ENCODE measurements at places on chromosomes 16 and 17.

DNA sequence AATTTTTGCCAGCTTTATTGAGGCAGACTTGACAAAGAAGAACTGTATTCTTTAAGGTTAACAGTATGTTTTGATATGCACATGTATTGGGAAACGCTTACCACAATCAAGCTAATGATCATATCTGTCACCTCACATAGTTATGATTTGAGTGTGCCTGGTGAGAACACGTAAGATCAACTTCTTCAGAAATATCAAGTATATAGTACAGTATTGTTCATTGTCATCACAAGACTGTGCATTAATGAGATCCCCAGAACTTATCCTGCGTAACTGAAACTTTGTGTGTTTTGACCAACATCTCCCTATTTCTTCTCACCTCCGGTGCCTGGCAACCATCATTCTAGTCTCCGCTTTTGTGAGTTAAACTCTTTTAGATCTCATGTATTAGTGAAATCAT, 756.4 kb upstream of the EEF2KMT start:
- DNase-seq: no peak

DNA sequence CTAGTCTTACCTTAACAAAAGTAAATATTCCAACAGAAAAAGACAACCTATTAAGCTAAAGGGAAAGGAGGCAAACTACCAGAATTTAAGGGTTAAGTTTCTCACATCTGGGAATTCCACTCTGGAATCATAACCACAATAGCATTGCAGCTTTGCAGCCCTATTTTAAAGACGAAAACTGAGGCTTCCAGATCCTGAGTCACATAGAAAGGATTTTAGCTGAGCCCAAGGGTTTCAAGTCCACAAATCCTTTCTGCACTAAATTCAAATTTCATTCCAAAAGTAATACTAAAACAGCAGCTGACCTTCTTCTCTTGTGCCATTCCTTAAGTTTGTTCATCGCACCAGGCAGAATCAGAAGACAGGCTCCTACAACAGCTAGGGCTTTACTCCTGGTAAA, 17.8 kb downstream of the XYLT1 start:
- no peak for DNase-seq

DNA sequence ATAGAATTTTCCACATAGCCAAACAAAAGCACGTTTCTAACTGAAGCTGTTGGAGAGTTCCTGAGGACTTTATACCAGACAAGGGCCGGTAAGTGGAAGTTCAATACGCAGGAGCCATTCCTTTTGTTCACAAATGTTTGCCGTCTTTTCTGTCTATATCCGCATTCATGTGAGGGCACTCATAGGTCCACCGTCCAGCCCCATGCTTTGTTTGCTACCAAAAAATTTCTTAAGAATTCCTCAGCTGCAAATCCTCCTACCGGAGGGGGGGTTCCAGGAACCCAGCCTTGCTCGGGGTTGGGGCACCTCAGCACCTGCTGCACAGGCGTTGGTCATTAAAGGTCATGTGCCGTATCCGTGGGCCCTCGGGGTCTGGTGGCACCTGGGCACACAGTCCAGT, 276.8 kb downstream of the SEC14L1 start:
- DNase-seq: no peak

- DNase-seq: no peak
Measured at GRCh38 chr17:17347234-17347955, 44.2 kb downstream of the NT5M start.

DNA sequence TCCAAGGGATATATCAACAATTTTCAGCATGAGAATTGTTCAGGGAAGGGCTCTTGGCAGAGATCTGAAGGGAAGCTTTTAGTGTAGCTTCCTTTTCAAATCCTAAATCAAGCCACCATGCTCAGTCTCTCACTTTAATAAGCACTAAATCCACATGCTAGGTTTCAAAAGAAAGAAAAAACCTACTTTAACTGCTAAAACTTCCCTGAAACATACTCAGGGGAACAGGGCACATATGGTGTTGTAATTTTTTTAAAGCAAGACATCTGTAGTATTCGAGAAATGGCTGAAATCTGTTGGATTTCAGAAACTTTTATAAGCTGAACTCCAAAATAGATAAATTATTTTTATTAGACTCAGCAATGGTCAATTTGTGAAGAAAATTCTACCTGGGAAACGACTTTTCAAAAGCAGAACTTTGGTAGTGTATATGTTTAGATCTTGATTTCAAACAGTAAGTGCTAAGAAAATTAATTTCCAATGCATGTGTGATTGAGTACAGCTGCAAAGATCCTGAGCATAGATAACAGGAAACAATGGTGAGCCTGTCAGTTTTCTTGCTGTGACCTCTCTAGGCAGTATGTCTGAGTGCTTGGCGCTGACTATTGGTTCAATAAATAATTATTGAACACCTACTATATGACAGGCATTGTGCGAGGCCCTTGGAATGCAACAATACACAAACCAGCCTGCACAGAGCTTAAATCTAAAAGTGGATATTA, 804.5 kb upstream of the SOX9 start:
- no peak for DNase-seq

All from CD4-positive, alpha-beta T cell treated with Interferon alpha-2 for 1 hour (primary cell).